CD4-positive, alpha-beta T cell treated with Interleukin-12 subunit alpha and Interleukin-12 subunit beta, for 1 hour (primary cell): ENCODE measurements at places on chromosomes 7 and 10.

- DNase-seq = no peak
These were observed 18.5 kb downstream of the DDIT4 start for GRCh38 chr10:72292223-72292691.

- DNase-seq = no peak
These were observed 307.5 kb downstream of the CNTNAP2 start for GRCh38 chr7:146424084-146424483.

GRCh38 chr10:596725-597345, 92.6 kb downstream of the DIP2C start:
- DNase-seq = no peak

- DNase-seq = no peak
These were observed 392.3 kb downstream of the DGKB start for GRCh38 chr7:14510268-14510667.

GRCh38 chr7:155533120-155533826, 13.1 kb downstream of the CNPY1 start:
- no peak for DNase-seq

- no peak for DNase-seq
These were observed 397.7 kb downstream of the TCERG1L start for GRCh38 chr10:130913844-130914243.

DNA sequence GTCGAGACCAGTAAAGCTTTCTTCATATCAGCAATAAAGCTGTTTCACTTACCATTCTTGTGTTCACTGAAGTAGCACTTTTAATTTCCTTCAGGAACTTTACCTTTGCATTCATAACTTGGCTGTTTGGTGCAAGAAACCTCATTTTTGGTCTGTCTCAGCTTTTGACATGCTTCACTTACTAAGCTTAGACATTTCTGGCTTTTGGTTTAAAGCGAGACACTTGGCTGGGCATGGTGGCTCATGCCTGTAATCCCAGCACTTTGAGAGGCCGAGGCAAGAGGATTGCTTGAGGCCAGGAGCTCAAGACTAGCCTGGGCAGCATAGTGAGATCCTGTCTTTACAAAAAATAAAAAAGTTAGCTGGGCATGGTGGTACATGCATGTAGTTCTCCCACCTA, 15.8 kb downstream of the PLEKHA1 start:
- no peak for DNase-seq

DNA sequence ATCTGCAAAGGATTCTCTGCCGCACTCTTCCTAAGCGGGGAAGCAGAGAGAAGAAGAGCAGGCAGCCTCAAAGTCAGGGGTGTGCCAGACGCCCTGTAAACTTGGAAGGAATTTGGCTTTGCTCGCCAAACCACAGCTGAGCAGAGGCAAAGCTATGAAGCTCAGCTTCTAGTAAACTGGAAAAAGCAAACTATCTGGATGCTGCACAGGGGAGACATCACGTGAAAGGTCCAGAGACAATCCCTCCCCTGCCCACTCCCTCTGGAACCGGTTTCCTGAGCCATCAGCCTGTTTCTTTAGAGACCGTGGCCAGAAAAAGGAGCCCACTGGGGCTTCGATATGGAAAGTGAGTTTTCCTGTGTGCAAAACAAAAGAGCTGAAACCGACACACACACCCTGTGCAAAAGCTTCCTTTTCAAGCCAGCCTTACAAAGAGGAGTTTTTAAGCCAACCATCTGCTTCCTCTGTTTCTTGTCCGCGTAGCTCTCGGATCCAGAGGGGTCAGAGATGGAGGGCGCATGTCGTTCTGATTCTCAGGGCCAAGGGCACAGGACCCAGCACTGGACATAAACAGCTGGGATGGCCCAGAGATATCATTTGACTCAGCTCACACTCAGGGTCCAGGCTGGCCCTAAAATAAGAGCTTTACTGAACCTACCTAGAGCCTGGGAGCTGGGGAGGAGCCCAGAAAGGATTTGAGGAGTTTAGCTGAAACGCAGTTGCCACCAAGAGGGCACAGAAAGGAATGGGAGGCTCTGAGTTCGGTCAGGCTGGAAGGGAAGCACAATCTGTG, 58.2 kb upstream of the DNAAF5 start:
- DNase-seq = no peak

DNA sequence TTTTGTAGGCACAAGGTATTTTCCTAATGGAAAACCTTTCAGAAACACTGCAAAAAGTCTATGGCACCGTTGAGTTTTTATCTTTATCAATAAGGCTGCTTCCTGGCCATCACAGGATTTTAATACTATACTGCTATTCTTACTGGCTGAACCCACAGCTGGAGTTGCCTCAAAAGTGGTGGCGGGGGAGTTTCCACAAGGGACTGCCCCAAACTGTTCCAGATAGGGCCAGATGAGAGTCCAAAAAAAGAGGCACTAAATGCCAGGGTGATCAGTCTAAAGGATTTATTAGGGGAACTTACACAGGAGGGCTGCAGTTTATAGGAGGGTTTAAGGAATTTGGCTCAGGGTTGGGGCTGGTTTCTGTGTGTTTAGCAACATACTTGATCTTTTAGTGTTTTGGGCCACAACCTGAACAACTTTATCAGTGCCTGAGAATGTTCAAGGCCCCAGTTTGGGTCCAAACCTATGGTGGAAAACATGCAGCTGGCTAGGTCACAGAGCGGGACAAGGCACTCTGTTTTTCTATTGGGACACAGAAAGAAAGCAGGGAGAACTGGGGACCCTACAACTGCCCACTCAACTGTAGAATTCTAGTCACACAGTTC, 41.4 kb downstream of the STAM start:
- peak; percentile 58 for DNase-seq

DNA sequence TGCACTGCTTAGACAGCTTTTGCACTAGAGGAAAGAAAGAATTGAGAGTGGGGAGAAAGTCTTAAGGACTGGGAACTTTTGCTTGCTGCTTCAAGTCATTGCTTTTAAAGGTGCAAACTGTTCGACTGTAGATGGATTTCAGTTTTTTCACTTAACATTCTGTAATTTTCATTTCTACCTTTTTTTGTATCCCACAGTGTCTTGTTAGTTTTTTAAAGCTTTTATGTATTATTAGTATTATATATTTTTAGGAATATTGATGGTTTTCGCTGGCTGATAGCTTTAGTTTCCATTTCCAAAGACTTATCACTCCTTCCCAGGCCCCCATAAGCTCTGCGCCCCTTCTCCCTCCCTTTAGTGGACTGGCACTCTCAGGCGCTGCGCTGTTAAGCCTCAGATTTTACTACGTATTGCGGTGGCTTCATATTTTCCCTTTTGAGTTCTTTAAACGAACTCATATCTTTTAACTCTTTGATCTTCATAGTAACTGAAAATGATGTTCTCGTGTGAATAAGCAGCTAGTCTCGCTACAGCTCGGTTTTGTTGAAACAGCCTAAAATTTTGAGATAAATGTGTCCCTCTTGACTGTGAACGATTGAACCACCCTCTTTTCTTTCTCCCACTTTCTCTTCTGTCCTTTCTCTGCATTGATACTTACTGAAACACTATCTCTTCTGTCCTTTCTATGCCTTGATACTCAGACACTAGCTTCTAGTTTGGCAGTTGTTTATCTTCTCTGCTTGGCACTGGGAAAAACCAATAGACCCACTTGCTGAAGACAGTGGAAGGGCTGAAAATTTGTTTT, 2.5 kb upstream of the ETV1 start:
- no peak for DNase-seq
